ENCODE measurements at places on chromosomes 3 and 15. TPM values are rescaled to one million over a fixed set of nuclear protein-coding genes. Genes with fewer than 3 reads are reported as not detected.

DNA sequence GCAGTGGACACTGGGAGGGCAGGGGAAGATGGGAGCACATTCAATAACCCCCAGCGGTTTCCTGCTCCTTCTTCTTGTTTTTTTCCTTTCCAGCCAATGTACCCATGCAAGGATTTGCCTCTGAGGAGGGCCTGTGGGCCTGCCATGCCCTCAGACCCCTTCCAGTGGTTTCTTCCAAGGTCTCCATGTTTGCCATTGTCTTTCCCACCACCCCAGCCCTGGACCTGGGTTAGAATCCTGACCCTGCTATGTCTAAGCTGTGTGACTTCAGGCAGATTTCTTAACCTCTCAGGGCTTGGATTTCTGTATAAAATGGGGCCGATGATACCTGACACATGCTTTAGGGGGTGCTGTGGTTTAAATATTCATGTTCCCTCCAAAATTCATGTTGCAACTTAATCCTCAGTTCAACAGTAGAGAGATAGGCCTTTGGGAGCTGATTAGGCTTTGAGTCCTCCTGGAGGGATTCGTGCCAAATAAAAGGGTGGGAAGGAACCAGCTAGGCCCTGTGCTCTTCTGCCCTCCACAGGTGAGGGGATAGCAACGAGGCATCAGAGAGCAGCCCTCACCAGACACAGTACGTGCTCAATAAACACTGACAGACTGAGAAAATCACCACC, 46.3 kb upstream of the FLNB start:
- DNase-seq = no peak

DNA sequence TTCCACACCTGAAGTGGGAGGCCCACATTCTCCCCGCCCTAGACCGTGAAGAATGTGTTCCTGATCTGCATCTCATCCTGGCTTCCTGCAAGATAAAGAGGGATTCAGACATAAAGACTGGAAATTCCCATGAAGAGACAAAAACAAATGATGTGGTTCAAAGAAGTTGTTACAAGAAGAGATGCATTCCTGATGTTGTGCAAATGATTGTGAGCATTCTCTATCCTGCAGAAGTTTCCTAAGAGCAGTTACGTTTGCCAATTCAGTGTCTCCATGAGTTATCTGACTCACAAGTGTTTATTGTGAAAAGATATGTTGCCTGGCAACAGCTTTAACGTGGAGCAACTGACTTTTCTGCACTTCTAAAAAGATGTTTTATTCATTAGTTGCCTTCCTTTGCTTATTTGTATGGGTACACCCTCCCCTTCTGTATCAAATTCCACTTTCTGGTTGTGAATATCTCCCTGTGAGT, 107.8 kb downstream of the ZIC4 start:
- DNase-seq = no peak

NRG4 gene
- total RNA-seq = not detected

DNA sequence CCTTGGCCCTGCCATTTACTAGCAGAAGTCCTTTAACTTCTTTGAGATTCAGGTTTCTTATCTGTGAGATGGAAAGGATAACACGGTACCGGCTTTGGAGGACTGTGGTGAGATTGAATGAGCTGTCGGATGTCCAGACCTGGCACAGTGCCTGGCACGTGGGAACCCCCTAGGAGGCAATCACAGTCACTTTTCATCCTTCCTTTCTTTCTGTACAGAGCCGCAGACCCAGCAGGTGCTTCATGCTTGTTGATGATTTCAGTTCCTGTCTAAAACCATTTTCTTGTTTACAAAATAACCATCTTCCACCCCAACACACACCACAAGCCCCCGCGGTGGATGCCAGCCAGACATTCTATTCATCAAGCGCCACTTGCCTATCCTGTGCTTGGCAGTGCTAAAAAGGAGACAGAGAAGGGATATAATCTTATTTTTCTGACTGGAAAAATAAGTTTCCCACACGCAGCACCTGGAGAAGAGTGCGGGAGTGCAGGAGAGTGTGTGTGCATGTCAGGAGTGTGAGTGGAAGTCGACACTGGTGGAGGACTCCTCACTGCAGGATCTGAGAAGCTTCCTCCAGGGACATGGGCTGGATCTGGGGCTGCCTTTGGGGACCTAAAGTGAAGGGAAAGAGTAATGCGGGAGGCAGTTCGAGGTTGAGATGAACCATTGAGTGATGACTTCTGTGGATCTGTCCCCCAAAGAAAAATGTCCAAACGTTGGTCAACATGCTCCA, 85.7 kb downstream of the ST6GAL1 start:
- DNase-seq = no peak

DNA sequence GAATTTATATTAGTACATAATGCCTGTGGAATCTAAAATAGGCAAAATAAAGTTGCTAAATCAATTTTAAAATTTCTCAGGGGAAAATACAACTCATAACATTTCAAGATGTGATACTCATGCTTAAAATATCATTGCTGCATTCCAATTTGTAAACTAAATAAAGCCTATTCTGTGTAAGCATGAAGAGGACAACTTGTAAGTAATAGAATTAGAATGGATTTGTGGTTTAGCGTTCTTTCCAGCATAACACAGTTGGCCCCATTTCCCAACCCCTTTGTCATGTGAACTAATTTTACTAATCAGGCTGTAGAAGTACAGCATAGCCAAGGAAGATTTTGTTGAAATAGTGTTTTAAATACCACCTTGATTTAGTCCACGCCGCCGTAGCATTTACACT, 437.2 kb downstream of the SI start:
- DNase-seq = no peak

MKRN3 gene
- 9.9 TPM for total RNA-seq

GRCh38 chr3:13115991-13116390, 42.8 kb upstream of the IQSEC1 start:
- DNase-seq = no peak

GRCh38 chr15:42070976-42071350, 23.4 kb downstream of the PLA2G4D start:
- no peak for DNase-seq

MST1R gene
- total RNA-seq = 1.3 TPM

- DNase-seq = peak; percentile 31
Measured at GRCh38 chr3:87771337-87772192, 287.2 kb downstream of the CGGBP1 start.

C3orf52 gene
- 2.0 TPM for total RNA-seq

DNA sequence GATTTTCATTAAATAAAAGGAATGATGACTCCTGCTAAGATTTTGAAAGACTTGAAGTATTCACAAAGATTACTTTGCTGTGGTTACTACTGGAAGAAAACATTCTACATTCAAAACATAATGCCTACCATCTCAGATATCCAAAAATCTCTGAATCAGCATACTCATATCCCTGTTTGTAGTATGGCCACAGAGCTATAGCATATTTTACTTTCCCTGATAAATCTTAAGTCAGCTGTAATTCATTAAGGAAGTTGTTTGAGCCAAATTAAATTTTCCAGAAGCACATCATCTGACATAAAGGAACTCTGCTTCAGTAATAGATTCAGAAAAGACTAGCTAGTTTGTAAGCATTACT, 942.0 kb downstream of the ROBO1 start:
- DNase-seq = no peak

DNA sequence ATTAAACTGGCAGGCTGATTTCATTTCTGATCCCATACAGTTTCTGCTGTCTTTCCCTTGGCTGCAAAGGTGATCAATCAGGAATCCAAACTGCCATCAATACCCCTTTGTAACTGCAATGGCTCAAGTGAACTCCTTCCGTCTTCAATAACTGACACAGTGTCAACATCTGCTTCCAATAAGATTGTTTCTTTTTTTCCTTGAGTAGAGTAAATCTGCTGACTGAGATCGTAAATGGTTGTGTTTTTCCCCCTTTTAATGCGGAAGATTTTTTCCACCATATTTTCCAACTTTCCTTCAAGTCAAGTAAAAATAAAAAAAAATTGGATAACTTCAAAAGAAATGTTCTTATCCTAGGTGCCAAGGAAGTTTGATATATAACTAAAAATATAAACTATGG, 48.7 kb downstream of the VGLL3 start:
- DNase-seq = no peak

Data from CD4-positive, alpha-beta memory T cell (primary cell).